ENCODE measurements at places on chromosomes 12 and 14.
A peak's percentile ranks its signal among the peaks of the same experiment; 100 is the strongest.

- no peak for DNase-seq
Observed at GRCh38 chr12:77553976-77554619, 276.6 kb upstream of the NAV3 start.

DNA sequence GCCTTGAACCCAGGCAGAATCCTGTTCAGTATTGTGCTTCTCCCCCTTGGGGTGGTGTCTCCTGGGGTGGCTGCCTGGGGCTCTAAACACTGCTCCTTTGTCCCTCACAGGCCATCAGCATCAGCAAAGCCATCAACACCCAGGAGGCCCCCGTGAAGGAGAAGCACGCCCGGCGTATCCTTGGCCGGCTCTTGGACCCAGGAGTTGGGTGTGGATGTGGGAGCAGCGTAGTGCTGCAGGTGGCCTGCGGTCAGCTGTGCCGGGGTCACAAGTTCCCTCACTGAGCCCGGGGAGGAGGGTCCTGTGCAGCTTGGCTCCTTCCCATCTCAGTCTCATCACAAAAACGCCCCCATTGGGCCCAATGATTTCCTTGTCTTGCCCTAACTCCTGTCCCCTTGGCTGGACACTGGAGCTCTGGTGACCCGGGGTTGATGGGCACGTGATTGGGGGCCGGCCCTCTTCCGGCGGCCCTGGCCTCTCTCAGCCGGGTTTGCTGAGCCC, 12.7 kb downstream of the HIP1R start:
- no peak for DNase-seq

GRCh38 chr14:20697273-20698017, 8.9 kb downstream of the ANG start:
- DNase-seq = peak; percentile 64

GRCh38 chr12:104083769-104084475, 19.6 kb downstream of the HCFC2 start:
- DNase-seq = no peak

DNA sequence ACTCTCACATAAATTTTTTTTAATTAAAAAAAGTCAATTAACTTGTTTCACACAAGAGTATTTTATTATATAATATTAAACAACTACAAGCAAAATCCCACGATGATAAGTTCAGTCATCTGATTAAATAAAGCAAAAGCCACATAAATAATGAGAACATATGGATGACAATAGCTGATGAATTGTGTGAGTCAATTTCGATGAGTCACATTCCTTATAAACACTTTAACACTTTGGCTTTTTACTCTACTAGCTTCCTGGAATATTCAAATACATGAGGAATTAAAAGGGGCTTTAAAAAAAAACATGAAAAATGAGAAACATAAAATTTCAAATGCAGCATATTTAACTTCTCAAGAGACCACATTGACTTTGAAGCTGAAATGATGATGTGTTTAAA, 95.3 kb downstream of the BCAT1 start:
- DNase-seq = peak; percentile 73

DNA sequence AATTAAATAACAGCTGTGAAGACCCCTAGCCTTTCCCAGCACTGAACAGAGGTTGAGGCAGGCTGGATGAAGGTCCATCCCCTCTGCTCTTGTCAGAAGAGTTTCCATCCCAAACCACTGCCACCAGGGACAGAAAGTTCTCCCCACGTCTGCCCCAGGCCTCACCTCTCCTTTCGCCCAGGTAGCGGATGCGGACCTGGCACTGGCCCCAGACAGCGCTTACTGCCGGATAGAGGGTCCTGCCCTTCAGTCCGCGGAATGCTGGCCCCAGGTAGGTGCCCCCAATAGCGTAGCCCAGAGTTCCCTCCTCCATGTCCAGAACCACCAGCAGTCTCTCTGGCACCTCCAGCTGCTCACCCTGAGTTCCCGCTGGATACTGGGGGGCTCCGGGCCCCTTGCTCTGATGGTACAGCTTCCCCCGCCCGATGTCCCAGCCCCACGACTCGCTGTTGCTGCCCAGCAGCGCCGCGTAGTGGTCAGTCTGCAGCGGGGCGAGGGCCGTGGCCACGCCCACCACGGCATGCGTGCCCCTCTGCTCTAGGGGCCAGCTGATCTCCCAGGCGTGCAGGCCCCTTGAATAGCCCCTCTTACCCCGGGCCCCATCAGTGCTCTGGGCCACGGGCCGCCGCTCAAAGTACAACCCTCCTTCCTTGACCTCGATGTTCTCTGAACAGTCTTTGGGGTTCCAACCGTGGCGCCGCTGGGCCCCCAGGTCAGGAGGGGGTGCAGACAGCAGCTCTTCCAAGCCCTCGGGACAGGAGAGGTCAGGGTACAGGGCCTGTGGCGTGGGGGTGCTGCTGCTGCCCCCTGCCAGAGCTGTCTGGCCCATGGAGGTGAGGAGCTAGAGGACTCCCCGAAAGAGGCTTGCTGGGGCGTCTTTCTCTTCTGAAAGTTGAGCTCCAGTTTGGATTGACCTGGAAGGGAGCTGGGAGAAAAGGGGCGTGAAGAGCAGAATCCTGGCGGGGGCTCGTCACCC, 742 bp downstream of the SPSB2 start:
- DNase-seq = peak; percentile 74

DNA sequence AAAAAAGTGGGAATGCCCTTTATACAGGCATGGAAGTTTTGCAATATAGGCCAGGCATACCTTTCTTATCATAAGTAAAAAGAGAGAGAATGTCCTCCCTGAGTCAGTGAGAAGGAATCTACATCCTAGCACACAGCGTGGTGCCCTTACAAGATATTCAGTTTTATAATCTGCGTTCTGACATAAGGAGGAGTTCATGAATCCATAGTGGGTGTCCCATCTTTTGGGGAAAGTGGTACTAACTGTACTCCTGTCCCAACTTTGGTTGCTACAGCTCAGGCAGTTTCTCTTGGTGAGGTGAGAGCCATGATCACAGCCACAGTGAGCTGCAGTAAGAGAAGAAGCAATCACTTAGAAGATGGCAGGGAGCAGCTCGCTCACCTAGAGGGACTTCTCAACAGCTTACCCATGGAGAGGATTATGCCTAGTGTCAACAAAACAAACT, 332.9 kb downstream of the BCAT1 start:
- DNase-seq = peak; percentile 34

- no peak for DNase-seq
Observed at GRCh38 chr14:102202944-102203343, 63.2 kb downstream of the WDR20 start.

DNA sequence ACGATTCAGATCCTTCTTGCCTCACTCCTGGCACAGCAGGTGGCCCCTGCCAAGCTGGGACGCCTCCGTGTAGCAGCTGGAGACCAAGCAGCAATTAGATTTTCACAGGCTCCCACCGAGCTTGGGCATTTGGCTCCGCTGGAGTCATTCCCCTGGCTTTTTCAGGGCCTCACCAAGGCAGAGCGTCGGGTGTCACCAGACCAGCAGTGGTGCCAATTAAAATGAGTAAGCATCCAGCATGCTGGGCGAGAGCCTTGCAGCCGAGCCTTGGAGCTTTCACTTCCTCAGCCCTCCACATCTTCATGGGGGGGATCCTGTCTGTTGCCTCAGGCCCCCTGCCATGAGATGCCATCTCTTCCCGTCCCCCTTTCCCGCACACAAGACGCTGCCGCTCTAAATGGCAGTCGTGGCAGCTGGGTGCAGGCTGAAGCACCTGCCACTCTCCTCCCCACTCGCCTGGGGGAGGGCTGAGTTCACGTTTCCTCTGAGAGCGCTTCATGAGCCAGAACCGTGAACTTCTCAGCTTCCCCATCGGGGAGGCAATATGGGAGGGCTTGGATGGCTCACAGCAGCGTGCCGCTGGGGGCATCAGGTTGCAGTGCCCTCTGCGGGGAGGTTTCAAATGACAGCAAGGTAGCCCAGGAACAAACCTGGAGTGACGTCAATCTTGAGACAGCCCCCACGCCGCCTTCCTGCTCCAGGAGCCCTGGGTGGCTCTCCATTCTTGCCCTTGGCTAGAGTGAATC, 11.7 kb downstream of the TPCN1 start:
- peak; percentile 32 for DNase-seq

DNA sequence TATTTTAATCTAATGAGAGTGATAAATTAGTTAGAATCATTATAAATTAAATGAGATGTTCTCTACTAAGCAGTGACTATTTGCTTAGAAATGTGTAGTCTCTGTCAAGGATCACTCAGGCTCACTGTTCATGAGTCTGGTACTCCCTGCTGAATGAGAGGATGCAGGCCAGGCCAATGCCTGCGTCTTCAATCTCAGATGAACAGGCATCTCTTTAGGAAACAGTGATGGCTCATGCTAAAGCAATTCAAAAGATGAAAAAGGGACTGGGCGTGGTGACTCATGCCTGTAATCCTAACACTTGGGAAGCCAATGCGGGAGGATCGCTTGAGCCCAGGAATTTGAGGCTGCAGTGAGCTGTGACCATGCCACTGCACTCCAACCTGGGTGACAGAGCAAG, 106.8 kb downstream of the ZFC3H1 start:
- DNase-seq = peak; percentile 97

DNA sequence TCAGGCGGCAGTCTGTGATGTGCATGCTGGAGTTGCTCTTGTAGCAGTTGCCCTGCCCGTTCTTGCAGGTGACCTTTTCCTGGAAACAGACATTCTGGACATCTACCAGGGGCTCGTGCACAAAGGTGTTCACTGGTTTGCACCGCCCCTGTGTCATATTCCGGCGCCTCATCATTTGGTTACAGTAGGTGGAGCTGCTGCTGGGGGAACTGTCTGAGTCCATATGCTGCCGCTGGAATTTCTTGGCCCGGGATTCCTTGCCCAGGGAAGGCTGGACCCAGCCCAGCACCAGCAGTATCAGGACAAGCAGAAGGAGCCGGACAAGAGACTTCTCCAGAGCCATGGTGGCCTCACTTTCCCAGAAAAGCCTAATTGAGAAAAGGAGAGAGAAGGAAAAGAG, 918 bp downstream of the RNASE1 start:
- DNase-seq = no peak

DNA sequence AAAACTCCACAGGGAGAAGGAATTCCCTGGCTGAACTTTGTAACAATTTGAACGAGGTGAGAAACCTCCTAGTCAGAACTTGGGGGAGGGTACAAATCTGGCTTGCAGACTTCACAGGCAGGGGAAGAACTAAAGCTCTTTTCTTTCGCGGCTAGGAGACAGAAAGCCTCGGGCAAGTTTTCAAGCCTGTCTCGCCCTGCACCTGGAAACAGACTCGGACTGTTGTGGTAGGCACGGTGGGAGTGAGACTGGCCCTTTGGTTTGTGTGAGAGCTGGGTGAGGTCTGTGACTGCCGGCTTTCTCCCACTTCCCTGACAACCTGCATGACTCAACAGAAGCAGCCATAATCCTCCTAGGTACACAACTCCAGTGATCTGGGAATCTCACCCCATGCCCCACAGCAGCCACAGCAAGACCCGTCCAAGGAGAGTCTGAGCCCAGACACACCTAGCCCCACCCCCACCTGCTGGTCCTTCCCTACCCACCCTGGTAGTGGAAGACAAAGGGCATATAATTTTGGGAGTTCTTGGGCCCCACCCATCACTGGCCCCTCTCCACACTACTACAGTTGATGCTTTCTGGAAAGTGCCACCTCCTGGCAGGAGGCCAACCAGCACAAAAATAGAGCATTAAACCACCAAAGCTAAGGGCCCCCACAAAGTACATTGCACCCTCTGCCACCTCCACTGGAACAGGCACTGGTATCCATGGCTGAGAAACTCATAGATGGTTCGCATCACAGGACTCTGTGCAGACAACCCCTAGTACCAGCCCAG, 102.7 kb upstream of the ST8SIA1 start:
- no peak for DNase-seq

DNA sequence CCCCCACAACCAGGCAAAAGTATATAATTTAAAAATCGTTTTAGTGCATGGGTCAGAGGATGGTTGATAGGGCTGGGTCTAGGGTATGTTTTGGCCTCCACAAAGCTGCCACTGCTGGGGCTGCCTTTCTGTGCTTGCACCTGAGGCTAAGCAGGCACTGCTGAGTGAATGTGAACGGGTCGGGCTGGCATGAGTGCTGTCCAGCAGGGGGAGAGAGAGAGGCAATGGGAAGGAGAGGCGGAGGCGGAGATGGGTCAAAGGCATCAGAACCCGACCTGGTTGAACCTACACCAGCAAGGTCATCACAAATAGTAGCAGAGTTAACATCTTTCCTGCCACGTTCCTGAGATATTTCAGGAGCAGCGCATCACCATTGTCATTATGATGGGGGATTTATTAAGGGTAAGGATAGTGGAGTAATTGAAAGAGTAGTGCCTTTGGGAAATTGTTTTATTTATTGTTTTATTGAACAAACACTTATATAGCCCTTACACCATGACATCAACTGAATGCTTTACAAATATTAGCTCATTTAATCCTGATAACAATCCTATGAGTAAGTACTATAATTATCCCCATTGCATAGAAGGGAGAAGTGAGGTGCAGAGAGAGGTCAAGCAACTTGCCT, 5.8 kb upstream of the NRXN3 start:
- DNase-seq = no peak

DNA sequence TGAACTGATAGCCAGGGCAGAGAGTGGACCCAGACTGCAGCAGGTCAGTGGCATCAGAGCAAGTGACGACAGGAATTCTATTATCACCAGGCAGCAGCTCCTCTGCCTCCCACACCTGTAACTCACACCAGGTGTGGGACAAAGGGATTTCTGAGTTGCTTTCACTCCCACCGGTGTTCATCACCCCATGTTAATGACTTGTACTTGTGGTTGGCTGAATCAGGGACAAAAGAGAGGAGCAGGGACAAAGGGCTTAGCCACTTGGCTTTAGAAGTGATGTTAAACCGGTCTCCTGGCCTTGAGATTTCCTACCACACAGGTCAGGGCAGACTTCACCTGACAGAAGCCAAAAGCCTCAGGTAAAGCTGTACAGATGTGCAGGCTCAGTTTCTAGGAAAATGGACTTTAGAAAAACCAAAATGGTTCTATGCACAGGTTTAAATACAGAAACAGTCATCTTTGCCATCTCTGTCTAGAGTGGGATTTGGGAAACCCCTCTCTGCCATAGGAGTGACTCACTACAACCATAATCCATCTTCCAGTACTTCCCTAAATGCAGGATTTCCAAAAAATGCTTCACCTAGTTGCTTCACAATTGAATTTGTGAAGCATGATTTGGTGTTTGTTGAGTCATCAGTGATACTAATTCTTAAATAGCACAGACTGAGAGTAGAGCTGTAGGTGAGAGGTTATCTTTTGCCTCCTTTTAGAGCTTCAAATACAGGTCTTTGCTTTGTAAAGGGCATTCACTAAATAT, 158.5 kb downstream of the PRKCH start:
- peak; percentile 67 for DNase-seq

DNA sequence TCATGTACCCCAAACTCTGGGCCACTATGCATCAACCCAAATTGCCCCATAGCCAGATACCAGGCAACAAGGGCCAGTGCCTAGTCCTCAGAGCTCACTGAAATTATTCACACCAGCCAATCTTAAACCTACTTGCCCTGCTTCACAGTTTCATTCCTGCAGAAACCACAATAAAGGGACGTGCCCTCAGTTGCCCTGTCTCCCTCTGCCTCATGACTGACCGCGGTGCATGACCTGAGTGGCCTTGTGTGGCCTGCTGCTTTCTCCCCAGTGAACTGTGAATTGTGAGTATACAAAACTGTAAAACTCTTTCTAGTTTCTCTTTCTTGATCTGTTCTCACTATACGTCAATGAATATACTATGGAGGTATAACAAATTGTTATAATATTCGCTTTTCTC, 490.9 kb upstream of the MIS18BP1 start:
- no peak for DNase-seq

- DNase-seq = peak; percentile 50
Observed at GRCh38 chr12:18430425-18431048, 169.2 kb downstream of the PIK3C2G start.

Measured in fibroblast of skin of right biceps (primary cell).